ENCODE measurements at places on chromosomes 5 and 9.

- no peak for DNase-seq
Observed at GRCh38 chr5:107331312-107331711, 339.4 kb downstream of the EFNA5 start.

DNA sequence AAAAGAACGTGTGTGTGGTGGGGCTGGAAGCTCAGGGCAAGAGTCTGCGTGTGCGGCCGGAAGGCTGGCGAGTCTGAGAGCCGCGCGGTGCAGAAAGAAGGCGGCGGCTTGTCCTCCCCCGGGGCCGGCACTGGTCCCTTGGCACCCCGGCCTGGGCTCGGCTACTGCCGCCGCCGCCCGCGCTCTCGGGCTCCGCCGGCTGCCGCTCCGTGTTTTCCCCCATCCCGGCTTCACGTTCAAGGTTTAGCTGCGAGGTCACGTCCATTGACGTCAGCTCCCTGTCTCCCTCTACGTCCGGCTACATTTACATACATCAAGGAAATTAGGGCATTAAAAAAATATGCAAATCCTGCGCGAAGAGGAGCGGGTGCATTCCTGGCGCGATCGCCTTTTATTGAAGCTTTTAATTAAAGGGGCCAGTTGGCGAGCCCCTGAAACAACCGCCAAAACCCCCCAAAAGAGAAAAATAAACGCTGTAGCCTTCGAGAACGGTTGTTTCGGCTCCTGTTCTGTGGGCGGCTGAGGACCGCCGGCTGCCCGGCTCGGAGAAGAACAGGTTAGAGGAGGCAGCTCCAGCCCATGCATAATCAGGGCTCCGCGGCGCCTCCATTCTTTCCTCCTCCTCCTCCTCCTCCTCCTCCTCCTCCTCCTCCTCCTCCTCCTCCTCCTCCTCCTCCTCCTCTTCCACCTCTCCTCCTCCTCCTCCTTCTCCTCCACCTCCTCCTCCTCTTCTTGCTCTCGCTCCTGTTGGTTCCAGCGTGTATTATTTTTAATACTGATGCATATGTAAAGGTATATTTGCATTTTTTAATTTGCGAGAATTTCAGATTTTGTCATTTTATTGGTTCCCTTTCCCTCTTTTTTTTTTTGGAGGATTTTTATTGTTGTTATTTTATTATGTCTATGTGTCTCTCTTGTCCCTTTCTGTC lies 207.0 kb downstream of the MEF2C start:
- DNase-seq = no peak

DNA sequence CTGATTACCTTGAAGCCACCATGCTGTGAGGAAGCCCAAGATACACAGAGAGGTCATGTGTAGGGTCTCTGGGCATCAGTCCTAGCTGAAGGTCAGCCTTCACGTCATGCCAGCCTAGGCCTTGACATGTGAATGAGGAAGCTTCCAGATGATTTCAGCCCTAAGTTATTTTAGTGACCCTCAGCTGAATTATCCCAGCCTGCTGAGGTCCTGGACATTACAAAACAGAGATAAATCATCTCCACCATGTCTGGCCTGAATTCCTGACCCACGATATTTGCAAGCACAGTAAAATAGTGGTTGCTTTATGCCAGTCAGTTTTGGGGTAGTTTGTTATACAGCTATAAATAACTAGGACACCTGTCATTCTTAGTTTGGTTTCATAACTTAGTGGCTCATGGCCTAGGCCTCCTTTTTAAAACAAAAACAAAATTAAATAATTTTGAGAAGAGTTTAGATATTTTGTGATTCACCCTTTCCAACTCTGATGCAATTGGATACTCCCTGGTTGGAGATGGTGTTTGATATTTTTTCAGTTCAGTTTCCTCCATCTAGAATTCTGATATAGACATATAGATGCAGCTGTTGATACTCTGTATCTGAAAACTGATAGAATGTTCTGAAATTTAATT lies 571.3 kb upstream of the CLINT1 start:
- no peak for DNase-seq

DNA sequence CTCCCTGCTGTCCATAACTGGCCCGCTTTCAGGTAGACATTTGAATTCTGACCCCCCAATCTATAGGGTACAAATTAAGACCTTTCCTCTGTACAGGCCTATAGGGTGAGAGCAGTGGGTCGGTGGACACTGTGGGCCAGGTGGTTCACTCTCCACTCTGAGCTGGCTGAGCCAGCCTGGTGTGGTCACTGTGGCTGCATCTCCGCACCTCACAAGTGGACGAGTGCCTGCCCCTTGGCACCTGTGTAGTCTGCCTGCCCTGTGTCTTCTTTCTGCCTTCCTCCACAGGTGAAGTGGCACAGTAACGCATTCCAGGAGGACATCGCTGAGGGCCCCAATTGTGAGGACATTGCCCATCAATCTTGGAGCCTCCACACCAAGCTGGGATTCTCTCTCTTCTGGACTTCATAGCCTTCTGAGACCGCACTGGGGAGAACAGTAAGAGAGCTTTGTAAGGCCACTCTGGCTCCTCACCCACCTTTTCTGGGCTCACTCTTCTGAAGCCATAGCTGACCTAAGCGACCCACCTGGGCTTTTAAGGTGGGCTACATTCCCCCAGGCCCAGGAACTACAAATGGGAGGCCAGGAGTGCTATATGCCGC lies 33.5 kb upstream of the JADE2 start:
- DNase-seq = no peak

- DNase-seq = no peak
Observed at GRCh38 chr5:9766581-9766980, 136.4 kb upstream of the TAS2R1 start.

DNA sequence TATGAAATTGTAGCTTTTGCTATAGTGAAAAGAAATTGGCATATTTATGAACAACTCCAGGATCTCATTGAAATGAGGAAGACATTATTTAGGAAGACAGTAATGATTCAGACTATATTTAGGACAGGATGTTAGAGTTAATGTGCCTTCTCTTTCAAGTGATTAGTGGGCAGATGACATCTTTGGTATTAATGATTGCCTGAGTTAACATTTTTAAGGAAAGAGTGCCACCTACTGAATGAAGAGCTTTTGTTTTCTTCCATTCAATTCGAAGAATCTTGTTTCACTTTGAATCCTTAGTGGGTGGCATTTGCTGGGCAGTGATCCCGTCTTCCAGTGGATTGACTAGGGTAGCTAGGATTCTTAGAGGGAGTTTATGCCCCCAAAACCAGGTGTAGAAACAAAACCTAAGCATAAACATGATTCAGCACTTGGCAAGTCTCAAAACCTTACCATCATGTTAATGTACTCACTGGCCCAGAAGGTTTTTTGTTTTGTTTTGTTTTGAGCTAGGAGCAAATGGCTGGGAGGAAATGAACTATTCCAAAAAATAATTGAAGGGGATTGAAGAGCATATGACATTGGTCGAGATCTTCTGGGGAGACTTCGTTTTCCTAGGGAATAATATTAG lies 23.2 kb downstream of the MAP3K1 start:
- no peak for DNase-seq

GRCh38 chr5:143036146-143036927 lies 266.2 kb downstream of the ARHGAP26 start:
- no peak for DNase-seq
